Kidney epithelial cell (primary cell): ENCODE measurements at places on chromosomes 5 and 9. TPM values are rescaled to one million over a fixed set of nuclear protein-coding genes. Genes with fewer than 3 reads are reported as not detected.

Gene HRH2
- 1.1 and 2.7 TPM in 2 replicates for total RNA-seq

Gene CAVIN4
- total RNA-seq: 3.1 and 3.6 TPM in 2 replicates

Gene FOXD4L6
- not detected in 2 replicates for total RNA-seq

Gene SIMC1
- 11.5 and 15.7 TPM in 2 replicates for total RNA-seq

Gene ADAMTS16
- total RNA-seq: 1.8 and 2.8 TPM in 2 replicates

Gene KIAA1191
- total RNA-seq: 92.4 and 112 TPM in 2 replicates

Gene ADGRD2
- not detected in 2 replicates for total RNA-seq

Gene NUTM2F
- not detected in 2 replicates for total RNA-seq

Gene PHAX
- total RNA-seq: 47.4 and 54.2 TPM in 2 replicates

Gene WDR38
- total RNA-seq: not detected in 2 replicates

Gene DRD1
- 0.07 TPM in 1 of 2 replicates, not detected in the other for total RNA-seq

Gene SLC34A1
- not detected in 2 replicates for total RNA-seq

Gene TDRD7
- total RNA-seq: 8.3 and 11.0 TPM in 2 replicates

Gene GABBR2
- total RNA-seq: 9.7 and 10.8 TPM in 2 replicates

Gene IGFBPL1
- 2.5 and 10.0 TPM in 2 replicates for total RNA-seq

Gene COL5A1
- 87.7 and 92.6 TPM in 2 replicates for total RNA-seq

Gene CDH18
- total RNA-seq: 0.21 TPM in 1 of 2 replicates, not detected in the other

Gene PAPPA
- total RNA-seq: 15.4 and 15.5 TPM in 2 replicates

Gene MUSK
- not detected in 2 replicates for total RNA-seq

Gene STK32A
- 2.9 and 3.7 TPM in 2 replicates for total RNA-seq

Gene CRB2
- 1.3 and 1.6 TPM in 2 replicates for total RNA-seq

Gene IFNE
- 0.34 and 1.0 TPM in 2 replicates for total RNA-seq

Gene NDUFS6
- 69.2 and 74.8 TPM in 2 replicates for total RNA-seq

Gene EFNA5
- 12.6 and 24.6 TPM in 2 replicates for total RNA-seq

Gene OR1Q1
- total RNA-seq: not detected in 2 replicates

Gene FBP2
- not detected in 2 replicates for total RNA-seq

Gene SRP19
- 96.7 and 139 TPM in 2 replicates for total RNA-seq

Gene CKMT2
- not detected in 2 replicates for total RNA-seq

Gene SPATA31D4
- total RNA-seq: not detected in 2 replicates

Gene UTP15
- 17.5 and 23.8 TPM in 2 replicates for total RNA-seq

Gene OBP2A
- not detected in 2 replicates for total RNA-seq

Gene PCDH12
- not detected in 2 replicates for total RNA-seq

Gene ZNF879
- 2.3 and 4.4 TPM in 2 replicates for total RNA-seq

Gene TICAM2
- 0.55 and 2.3 TPM in 2 replicates for total RNA-seq

Gene GARIN3
- not detected in 2 replicates for total RNA-seq
